ENCODE measurements at places on chromosomes 4 and X.

GRCh38 chr4:173685165-173685830, 155.3 kb upstream of the HAND2 start:
- no peak for DNase-seq

GRCh38 chrX:20954014-20954413, 420.2 kb upstream of the CNKSR2 start:
- DNase-seq, result no peak

DNA sequence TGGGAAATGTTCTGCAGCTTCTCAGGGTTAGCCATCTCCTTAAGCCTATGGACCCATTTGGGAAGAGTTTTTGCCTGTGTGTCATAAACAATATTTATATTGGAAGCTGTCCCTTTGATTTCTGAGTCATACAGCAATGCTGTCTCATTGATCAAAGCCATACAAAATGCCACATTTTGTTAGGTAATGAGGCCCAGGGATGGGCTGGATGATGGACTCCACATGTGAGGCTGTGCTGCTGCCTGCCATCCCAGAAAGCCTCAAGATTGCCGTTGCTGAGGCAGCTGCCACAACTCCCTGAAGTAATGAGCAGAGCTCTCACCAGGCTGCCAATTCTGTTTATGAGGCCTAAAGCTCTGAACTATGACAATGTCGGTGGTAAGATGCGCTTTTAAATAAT, 12.2 kb upstream of the GJB1 start:
- no peak for DNase-seq

DNA sequence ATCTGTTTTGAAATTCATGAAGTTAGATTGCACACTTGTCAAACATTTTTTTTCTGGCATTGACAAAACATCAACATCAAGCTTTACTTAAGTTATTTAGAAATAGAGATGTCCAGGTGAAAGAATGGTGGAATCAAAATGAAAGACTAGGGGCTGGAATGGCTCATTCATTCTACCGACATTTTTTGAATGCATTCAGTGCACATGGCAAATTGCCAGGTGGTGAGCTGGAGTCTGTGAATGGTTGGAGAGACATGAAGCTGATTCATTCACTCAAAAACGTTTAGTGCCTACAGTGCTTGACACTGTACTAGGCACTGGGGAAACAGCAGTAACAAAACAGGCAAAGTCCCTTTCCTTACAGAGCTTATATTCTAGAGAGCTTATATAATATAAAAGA, 292.4 kb downstream of the PPP1R2C start:
- DNase-seq, result no peak

GRCh38 chr4:183409483-183409882, 35.0 kb upstream of the CDKN2AIP start:
- DNase-seq, result no peak

DNA sequence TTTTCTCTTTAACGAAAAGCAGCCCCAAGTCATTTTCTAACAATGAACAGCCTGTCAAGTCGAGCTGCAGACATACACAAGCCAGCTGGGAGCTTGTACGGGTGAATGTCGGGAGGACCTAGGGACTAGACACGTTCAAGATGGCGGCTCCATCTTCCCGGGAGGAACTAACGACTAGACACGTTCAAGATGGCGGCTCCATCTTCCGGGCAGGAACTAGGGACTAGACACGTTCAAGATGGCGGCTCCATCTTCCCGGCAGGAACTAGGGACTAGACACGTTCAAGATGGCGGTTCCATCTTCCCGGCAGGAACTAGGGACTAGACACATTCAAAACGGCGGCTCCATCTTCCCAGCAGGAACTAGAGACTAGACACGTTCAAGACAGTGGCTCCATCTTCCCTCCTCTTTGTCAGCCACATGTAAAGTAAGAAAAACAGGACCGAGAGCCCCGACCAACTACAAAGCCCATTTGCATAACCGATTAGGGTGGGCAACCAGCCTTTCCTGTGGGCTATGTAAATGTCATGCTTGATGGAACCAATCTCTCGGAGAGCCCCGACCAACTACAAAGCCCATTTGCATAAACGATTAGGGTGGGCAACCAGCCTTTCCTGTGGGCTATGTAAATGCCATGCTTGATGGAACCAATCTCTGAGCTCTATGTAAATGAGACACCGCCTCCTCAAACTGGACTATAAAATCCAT, 175.5 kb downstream of the DHRSX start:
- no peak for DNase-seq

GRCh38 chrX:71619193-71619592, 882 bp upstream of the CXCR3 start:
- DNase-seq, result no peak

GRCh38 chr4:44871133-44871532, 144.8 kb upstream of the GNPDA2 start:
- no peak for DNase-seq

- DNase-seq, result no peak
Measured at GRCh38 chr4:71130827-71131603, 137.6 kb downstream of the DCK start.

- DNase-seq, result no peak
Measured at GRCh38 chrX:112800971-112801775, 39.5 kb downstream of the AMOT start.

DNA sequence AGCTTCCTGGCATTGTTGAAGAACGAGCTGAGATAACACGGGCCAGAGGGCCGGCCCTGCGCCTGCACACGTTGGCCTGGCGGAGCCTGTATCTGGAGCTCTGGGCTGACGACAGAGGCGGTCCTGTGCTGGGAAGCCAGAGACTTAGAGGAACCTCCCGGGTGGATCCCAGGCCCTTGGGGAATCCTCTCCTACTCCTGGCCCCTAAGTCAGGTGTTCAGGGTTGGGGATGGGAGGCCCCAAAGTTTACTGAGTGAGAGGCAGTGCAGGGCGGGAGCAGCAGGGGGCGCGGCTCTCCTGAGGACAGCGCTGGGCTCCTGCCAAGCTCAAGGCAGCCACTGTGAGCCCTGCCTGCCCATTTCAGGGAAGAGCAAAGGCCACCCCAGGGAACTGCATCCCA, 2.5 kb upstream of the HTRA3 start:
- no peak for DNase-seq

DNA sequence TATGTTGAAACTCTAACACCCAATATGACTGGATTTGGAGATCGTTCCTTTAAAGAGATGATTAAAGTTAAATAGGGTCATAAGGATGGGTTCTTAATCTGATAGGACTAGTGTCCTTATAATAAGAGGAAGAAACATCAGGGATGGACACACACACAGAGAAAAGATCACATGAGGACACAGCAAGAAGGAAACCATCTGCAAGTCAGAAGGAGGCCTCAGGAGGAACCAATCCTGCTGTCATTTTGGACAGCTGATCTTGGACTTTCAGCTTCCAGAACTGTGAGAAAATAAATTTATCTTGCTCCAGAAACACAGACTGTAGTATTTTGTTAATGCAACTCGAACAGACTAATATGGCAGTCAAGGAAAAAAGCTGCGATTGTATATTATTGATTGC, 631.5 kb downstream of the PCDH7 start:
- DNase-seq, result no peak

DNA sequence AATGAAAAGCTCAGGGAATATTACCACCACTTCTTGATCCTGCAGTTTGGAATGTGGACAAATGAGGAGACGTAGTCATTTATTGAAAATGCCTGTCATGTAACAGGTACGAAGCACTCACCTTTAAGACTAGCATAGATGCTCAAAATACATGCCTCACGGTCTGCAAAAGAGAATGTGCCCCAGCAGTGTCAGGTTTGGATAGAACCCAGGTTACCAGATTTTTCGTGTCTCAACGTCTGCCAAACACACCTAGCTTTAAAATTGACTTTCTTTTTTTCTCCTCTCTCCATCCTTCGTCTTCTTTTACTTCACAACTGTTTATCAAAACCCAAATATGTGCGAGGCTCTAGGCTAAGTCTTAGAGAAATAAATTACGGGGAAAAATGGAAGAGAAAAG, 606.8 kb upstream of the ATOH1 start:
- DNase-seq, result no peak

GRCh38 chr4:89324671-89325070, 17.1 kb upstream of the GPRIN3 start:
- no peak for DNase-seq

DNA sequence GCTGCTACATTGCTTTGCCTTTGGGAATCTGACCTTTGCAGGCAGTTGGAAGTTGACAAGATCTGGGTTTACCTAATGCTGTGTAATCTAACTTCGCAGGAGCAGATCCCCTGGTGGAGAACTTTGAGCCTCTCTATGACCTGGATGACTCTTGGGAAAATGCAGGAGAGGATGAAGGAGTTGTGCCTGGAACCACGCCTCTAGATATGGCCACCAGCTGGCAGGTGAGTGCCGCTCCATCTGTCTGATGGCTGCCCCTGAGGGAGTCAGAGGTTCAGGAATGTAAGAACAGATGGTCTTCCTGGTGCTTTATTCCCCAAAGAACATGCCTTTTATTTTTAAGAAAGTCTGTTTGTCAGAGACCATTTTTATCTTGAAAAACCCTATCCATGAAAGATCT, 109.3 kb downstream of the NFKB1 start:
- peak; percentile 16 for DNase-seq

GRCh38 chrX:69214463-69214862, 49.2 kb upstream of the PJA1 start:
- no peak for DNase-seq

DNA sequence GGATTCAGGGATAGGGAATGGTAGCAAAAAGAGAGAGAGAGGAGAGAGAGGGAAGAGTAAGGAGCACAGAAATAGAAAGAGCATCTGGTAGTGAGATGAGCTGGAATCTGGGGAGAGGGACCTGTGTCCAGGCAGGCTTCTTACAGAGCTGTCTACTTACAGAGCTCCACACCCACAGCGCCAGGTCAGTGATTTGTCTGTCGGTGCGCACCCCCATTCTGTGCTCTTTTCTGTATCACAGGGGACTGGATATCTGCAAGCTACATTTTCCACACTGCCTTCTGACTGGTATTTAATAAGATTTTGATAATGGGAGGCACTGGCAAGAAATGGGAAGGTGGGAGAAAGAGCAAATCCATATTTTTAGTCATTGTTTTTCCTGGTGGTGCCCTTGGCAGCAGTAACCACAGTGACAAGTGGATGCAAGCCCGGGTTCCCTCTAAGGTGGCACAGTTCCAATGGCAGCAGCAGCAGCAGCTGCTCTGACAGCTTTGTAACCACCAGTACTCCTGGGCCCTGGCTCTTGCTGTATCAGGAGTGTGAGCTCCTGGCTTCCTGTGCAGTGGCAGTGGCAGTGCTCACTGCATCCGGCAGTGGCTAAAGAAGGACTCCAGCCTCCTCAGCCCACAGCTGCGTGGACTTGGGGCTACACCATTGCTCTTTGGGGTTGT, 300.5 kb downstream of the TRIML1 start:
- DNase-seq, result no peak

- no peak for DNase-seq
Measured at GRCh38 chr4:74934016-74934831, 1.3 kb downstream of the PARM1 start.

GRCh38 chr4:94475794-94476193, 24.1 kb downstream of the PDLIM5 start:
- DNase-seq, result no peak

GRCh38 chrX:136219893-136220292, 31.3 kb downstream of the MAP7D3 start:
- no peak for DNase-seq

GRCh38 chr4:54586320-54586955, 71.3 kb upstream of the KIT start:
- DNase-seq, result no peak

All from cerebellar nuclear complex (tissue), 1 donor.